ENCODE measurements at places on chromosomes 16 and 17. TPM values are rescaled to one million over a fixed set of nuclear protein-coding genes. Genes with fewer than 3 reads are reported as not detected.

The DYNLRB2 gene
- not detected for total RNA-seq

GRCh38 chr17:78995022-78995760 is 14.4 kb downstream of the CANT1 start:
- no peak for DNase-seq

- no peak for DNase-seq
Measured at GRCh38 chr17:82898976-82899514, 59.2 kb upstream of the ZNF750 start.

DNA sequence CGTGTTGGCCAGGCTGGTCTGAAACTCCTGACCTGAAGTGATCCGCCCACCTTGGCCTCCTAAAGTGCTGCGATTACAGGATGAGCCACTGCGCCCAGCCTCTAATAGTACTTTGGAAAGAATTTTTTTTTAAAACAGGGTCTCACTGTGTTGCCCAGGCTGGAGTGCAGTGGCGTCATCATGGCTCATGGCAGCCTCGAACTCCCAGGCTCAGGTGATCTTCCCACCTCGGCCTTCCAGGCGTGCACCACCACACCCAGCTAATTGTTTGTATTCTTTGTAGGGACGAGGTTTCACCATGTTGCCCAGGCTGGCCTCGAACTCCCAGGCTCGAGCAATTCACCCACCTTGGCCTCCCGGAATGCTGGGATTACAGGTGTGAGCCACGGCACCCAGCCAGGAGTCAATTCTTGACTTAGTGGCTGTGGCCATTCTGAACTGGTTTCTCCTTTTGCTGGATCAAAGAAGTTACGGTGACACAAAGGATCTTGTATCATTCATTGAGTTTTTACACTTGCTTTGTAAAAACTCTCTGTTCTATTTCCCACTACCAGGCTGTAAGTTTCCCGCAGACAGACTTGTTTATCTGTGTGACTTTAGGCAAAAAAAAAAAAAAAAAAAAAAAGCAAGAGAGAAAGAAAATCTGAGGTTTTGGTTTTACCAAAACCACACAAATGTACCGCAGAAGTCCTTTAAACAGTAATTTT is 12.7 kb upstream of the COTL1 start:
- no peak for DNase-seq

The CLEC18B gene
- 0.91 TPM for total RNA-seq

DNA sequence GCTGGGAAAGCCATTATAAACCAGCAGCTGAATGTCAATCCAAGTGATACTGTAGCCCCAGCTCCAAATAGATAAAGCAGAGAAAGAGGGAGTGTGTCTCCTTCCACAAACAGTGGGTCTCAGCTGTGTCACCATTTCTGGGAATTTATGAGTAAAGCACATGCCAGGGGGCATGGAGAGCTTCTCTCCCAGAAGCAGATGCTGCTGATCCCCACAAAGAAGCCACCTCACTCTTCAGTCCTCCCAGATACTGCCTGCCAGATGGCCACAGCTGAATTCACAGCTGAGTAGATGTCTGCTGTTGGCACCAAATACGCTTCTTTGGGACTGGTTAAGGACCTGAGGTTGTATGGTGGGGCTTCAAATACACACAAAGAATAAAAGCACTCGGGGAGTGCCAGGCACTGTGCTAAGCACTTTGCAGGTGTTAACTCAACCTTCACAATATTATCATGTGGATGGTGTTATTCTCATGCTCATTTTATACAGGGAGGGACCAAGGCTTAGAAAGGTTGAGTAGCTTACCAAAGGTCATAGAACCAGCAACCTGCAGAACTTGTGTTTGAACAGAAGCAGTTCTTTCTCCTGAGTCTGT is 298.3 kb downstream of the CDH11 start:
- DNase-seq: no peak

GRCh38 chr17:17086585-17086984 is 44.3 kb downstream of the MPRIP start:
- no peak for DNase-seq

DNA sequence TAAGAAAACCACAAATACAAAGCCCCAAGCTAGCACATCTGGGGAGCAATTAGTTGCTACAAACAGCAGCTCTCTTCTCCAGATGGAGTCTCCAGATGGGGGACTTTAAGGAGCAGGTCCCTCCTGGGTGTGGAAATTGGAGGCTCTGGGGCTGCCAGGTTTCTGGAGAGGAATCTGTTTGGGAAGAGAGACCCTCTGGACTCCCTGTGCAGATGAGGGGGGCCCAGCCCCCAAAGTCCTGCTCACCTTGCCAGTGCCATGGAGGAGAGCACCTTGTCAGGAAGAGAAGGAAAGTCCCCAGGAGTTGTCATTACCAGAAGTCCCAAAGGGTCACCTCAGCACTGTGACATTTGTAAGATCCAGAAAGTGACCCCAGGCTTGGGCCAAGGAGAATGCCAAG is 14.8 kb downstream of the TEKT5 start:
- DNase-seq: no peak

DNA sequence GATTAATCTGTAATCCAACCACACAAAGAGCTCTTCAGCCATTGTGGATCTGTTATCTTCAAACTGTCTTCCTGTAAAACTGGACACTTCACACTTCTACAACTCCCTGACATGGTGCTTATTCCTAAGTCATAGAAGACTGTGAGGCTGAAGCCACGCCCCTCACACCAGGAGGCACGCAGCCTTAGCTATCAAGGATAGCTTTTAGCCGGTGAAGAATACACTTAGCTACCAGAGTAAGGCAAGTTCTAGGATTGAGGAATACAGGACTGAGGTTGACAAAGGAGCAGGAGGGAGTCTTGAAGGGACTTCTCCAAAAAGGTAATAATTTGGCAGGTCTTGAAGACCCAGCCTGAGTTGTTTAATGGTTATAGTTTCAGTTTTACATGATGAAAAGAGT is 79.8 kb upstream of the GAS7 start:
- DNase-seq: no peak

The PLLP gene
- not detected for total RNA-seq

All from CD4-positive, CD25-positive, alpha-beta regulatory T cell (primary cell).